Inflammatory macrophage treated with lipopolysaccharide for 4 hours (primary cell): ENCODE measurements at places on chromosomes 4 and X.
A peak's percentile ranks its signal among the peaks of the same experiment; 100 is the strongest.

GRCh38 chr4:71841336-71841735 is 57.5 kb upstream of the GC start:
- DNase-seq = no peak

DNA sequence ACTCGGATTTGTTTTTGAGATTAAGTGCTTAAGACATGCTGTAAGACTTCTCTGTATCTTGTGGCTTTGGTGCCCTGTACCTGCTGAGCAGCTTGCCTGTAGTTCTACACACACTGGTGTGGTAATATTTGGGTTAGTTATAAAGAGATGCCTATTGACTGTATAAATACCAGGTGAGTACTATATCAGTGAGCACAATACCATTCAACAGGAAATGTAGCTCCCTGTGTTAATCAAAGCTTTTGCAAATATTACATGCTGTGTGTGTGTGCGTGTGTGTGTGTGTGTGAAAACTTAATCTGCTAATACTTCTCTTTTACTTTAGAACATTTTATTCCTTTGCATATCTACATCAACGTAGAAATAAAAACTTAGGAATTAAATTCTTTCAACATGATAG is 30.1 kb downstream of the MYOZ2 start:
- no peak for DNase-seq

- DNase-seq = no peak
These were observed 7.8 kb upstream of the HAUS3 start for GRCh38 chr4:2249526-2250356.

- DNase-seq = peak; percentile 63
These were observed 12.8 kb upstream of the NSUN7 start for GRCh38 chr4:40736910-40737309.

DNA sequence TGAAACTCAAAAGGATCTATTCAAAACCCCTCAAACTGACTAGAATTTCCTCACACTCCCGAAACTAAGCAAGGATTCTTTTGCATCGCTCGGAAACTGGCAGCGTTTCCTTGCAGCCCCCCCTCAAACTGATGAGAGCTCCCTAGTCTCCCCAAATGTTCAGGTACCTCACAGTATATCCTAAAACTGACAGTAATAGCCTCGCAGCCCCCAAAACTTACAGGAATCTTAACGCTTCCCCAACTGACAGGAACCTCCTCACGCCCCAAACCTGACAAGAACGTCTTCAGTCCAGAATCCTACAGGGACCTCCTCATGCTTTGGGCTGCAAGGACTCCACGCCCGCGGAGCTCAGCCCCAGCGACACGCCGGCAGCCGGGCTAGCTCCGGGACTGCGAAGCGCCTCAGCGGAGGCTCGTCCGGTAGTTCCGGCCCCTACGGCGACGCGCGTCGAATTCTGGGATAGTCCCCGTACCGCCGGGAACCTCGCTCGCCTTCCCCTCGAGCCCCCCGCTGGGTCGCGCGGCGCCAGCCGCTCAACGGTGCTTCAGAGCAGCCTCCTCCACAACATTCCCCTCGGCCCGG is 640 bp downstream of the PHF8 start:
- DNase-seq = peak; percentile 28

GRCh38 chr4:2246384-2247127 is 4.6 kb upstream of the HAUS3 start:
- DNase-seq = no peak

DNA sequence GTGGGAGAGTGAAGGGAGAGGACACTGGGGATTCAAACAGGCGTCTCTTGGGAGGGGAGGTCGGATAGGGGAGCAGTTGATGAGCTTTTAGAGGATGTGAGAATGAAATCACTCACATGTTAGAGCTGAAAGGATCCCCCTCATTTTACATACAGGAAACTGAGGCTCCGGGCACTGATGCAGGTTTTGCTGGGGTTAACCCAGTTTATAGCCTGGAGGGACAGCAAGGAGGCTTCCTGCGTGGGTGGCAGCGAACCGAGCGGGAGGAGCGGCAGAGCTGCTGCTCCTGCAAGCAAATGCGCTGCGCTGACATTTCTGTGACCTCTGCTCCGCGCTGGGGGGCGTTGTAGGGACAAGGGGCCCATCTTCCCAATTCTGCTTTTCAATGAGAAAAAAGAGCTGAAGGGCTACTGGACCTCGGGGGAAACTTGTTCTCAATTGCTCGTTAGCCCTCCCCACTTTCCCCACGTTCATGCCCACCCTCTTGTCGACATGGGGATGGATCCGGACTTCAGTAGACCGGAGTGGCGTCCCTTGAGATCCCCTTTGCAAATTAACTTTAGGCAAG is 1.2 kb upstream of the NEUROG2 start:
- peak; percentile 8 for DNase-seq

DNA sequence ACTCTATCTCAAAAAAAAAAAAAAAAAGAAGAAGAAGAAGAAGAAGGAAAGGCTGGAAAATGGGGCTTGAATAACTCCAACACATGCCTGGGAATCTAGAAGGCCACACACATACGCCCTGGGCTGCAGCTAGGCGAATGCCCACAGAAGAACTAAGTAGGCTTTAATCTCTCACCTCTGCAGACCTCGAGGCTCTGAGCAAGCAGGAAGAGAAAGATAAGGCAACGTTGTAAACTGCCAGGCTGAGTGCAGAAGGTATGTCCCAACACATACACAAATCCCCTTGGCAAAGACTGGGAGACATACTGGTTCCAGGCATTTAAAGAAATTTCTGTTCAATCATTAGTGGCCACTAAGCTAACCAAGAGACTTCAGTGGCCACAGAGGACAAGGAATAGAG is 18.4 kb downstream of the SLC38A5 start:
- no peak for DNase-seq

GRCh38 chrX:94830717-94831116 is 1156.7 kb downstream of the FAM133A start:
- DNase-seq = no peak

DNA sequence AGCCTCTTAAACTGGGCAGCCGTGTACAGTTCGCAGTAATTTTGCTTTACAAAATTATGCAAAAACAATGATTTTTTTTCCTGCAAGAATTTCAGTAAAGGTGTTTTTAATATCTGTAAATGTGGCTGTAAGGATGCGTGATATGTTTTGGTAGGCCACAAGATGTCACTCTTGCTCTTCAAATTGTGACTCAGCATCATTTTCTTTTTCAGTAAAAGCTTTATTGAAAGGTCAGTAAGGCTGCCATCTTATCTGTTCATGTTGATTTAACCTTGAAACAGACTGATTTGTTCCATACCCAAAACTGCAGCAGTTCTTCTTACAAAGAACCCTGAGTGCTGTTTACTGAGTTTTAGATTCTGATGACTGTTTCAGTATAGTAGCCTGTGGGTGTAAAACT is 39.9 kb downstream of the TXLNG start:
- peak; percentile 31 for DNase-seq

GRCh38 chrX:153527208-153527607 is 9.8 kb downstream of the ATP2B3 start:
- DNase-seq = no peak

DNA sequence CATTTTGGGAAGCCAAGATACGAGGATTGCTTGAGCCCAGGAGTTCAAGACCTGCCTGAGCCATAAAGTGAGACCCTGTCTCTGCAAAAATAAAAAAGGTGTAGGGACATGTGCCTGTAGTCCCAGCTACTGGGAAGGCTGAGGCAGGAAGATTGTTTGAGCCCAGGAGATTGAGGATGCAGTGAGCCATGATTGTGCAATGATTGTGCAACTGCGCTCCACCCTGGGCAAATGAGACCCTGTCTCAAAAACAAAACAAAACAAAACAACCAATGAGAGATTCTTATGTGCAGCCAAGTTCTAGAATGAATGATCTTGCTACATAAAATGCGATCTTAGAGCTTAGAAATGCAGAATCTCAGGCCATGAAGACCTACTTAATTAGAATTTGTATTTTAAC is 22.5 kb downstream of the SLC9B2 start:
- no peak for DNase-seq

- no peak for DNase-seq
These were observed 1.7 kb upstream of the WDR1 start for GRCh38 chr4:10118048-10119004.

DNA sequence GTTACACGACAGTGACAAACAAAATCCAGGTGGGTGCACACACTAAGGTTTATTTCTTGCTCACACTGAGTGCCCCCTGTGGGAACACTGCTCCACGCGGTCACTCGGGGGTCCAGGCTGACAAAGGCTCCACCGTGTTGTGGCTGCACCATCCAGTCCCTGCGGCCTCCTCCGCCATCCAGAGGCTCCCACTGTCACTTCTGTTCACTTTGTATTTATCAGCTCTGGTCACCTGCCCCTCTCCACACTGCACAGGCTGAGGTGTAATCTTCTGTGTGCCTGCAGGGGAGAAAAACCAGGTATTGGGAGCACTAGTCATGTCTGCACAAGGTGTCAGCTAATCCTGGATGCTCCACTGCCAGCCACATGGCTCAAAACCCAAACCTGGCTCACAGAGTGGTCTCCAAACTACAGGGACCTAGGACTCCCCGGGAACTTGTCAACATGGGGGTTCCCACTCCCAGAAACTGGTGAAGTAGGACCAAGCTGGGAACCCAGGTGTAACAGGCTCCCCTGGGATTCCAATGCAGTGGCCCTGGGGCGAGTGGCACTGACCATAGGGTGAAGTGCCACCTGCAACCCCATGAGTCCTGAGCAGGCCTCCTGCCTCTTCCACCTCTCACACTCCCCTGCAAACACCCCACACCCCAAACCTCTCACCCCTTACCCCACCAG is 25.5 kb downstream of the HMX1 start:
- DNase-seq = no peak

GRCh38 chrX:135454816-135455215 is 33.1 kb downstream of the SMIM10L2A start:
- no peak for DNase-seq

- no peak for DNase-seq
These were observed 121.9 kb downstream of the RBMX2 start for GRCh38 chrX:130523460-130524394.

- DNase-seq = no peak
These were observed 11.8 kb upstream of the TMEM192 start for GRCh38 chr4:165124488-165124887.

DNA sequence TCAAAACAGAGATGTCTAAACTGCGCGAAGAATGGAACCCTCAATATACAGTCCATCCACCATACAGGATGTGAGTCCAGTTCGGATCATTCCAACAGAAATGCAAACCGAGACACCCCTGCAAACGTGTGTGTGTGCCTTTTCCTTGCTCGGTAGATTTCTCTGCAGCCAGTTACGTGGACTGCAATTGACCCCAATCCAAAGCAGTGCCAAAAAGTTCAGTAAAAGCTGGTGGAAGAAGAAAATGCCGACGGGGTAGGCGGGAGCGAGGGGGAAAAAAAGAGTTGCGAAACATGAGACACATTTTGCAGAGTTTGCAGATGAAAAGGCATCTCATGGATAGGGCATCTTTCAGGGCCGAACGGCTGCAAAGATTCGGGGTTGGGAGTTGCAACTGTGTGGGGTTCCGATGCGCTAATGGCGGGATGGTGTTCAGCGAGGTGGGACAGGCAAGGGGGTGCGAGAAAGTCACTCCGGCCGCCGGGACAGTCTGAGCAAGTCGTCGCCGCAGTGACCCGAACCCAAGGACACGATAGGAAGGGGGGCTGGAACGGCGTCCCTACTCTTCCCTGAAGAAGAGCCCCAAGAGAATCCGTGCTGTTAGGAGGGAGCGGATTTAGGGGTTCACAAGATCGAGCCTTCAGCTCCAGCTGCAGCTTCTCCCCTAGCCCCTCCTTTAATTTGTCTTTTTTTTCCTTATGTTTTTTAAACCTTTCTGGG is 3.8 kb downstream of the PHOX2B start:
- no peak for DNase-seq

DNA sequence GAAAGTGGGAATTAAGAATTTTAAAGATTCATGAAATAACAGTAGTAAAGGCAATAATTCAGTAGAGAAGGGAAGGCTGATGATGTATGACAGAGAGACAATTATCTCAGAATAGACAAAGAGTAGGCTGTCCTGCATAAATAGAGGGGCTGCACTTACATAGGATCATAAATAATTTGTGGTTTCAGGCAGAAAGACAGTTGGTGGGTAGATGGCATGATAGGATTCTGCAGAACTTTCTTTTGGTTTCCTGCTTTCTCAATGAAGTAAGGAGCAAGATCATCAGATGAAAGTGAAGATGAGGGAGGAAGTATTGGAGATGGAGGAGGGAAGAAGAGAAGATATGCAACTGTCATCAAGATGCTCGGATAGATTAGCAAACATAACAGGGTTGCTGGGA is 604.9 kb upstream of the ZFP42 start:
- DNase-seq = no peak

DNA sequence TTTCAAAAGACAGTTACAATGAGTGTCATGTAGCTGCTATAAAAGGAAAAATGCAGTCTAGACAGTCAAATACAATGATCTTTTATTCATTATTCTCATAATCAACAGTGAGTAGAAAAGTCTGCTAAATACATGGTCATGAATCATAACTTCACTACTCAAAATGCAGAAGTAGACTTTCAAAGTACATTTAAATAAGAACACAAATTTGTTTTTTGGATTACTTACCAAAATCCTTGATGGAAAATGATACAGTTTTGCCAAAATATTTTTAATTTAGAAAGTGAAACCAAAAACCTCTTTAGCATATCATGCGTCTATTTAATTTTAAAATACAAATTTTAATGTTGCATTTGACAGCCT is 4.9 kb downstream of the ACSL4 start:
- peak; percentile 42 for DNase-seq

DNA sequence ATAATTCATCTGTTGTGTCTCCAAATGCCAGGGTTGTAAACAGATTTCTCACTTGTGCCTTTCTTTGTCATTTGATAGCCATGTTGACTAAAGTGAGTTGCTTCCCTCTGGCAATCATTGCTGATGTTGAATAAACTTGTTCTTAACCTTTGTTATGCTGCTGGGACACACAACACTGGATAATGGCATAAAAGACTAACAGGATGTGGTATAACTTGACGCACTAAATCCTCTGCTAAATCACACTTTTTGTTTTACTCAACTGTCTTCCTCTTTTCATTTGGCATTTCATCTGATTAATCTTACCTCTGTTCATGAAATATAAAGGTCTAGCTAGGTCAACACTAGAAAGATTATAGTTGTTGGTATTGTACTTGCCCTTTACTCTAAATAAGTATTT is 17.6 kb upstream of the CXCL5 start:
- peak; percentile 82 for DNase-seq

DNA sequence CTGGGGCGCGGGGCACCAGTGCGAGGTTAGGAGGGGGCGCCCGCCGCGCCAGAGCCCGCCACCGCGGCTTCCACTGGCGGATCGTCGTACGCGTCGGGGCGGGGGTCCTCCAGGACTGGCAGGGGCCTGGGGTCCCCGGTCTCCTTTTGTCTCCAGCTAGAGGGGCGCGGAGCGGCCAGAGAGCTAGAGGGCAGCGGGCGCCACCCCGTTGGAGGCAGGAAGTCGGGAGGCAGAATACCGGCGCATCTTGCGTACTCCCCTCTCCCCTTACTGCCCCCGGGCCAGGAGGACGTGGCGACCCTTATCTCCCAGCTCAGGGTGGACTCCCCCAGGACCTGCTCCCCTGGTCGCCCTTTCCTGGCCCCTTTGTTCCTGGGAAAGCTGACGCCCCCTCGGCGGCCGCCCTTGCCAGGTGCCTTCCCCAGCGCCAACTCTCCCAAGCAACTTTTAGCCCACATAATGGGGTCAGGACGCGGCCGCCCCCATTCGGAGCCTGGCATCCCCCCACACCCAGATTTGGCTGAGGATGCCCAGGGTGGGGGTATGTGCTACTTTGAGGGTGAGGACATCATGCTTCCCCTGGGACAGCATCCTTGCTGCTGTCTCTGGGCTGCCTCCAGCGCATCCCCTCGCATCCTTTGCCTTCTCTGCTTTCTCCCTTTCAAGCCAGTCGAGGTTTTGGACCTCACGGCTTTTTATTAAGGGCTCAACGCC is 933 bp downstream of the CNKSR2 start:
- DNase-seq = no peak
